ENCODE measurements at places on chromosomes 5 and 9.
A peak's percentile ranks its signal among the peaks of the same experiment; 100 is the strongest.

- DNase-seq: no peak
Observed at GRCh38 chr5:160991205-160991604, 139.2 kb upstream of the ATP10B start.

DNA sequence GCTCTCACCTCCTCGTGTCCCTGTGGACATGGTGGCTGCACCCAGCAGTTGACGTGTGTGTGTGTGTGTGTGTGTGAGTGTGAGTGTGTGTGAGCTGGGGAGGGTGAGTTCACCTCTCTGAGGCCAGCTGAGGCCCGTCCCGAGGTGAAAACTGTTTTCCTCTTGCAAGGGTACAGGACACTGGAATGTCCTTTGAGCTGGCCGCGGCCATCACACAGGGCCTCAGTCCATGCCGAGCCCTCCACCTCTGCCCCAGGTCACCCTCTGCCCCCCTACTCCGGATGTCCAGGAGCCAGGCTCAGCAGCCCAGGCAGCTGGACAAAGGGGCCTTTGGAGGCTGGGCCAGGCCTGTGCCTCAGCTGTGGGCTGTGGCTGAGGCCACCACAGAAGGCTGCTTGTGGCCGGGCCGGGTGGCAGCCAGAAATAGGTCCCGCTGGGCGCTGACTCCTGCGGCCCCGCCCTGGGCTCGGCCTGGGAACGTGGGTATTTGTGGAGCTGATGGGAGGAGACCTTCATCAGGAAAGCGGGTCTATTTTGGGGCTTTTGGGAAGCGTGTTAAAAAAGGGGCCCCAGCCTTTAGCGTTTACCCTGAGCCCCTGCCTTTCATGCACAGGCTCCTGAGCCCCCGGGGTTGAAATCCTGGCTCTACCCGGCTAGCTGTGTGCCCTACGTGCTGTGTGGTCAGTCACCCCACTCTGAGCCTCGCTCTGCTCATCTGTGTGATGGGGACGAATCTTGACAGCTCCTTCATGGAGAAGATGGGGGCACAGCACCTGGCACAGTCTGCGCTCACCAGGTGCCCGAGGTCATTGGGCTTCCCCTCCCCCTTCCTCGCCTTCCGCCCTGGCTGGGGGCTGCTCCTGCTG lies 75.1 kb upstream of the IER5L start:
- DNase-seq: no peak

- no peak for DNase-seq
Observed at GRCh38 chr5:158999339-158999738, 100.4 kb downstream of the EBF1 start.

DNA sequence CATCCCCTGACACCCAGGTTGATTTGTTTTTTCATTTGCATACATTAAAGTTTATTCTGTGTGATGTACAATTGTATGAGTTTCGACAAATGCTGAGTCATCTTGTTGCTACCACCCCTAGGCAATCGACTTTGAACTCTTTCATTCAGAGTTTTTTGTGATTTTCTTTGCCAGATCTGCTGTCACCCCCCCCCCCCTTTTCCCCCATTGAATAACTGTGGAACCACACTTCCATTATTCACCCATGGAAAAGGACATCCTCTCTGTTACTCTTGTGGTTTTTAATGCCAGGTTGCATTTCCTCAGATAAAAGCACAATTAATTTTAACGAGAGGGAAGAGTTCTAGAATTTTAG lies 13.7 kb upstream of the FAM120AOS start:
- peak; percentile 12 for DNase-seq

- peak; percentile 15 for DNase-seq
Observed at GRCh38 chr5:86917117-86917579, 299.4 kb downstream of the COX7C start.

GRCh38 chr5:140042393-140042642 lies 781 bp downstream of the NRG2 start:
- DNase-seq: no peak

GRCh38 chr9:99114049-99114440 lies 9.1 kb downstream of the TGFBR1 start:
- no peak for DNase-seq

DNA sequence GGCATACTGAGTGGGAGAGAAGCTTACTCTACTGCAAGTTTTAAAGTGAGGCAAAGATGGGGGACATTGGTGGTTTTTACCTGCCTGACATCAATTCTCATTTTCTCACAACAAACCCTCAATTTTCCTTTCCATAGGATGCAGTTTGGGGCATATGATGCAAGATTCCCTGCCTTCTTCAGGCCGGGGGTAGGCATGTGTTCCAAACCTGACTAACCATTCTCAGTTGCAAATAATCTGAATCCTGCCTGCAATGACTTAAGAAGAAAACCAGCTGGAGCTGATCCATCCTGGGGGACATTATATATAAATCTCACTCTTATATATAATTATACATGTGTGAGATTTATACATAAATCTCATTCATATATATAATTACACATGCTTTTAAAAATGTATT lies 223.6 kb upstream of the EFNA5 start:
- peak; percentile 71 for DNase-seq

- DNase-seq: no peak
Observed at GRCh38 chr9:18357321-18357720, 116.6 kb upstream of the ADAMTSL1 start.

DNA sequence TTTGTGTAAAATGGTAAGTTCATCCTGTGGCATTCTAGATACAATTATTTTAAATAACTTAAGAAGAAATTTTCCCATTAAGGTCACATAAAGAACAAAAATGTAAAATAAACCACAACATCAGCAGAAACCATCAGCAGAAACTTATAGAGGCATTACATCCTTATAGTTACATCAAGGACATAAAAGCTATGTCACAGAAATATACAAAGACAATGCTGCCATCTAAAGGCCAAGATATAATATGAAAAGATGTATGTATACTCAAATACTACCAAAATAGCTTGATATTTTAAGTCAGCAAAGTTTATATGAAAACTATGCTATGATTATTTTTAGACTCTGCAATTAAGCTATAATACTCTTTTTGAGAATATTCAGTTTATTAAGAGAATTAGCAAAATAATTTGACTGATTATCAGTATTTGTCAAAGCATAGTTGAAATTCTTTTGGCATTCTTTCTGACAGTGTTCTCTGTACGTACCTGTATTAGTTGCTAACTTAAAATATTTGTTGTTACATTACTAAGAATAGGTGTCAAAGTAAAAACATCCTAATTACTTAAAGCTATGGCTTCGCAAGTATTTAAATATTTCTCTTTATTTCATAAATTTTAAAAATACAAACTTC lies 36.2 kb downstream of the FBXL17 start:
- DNase-seq: peak; percentile 72

DNA sequence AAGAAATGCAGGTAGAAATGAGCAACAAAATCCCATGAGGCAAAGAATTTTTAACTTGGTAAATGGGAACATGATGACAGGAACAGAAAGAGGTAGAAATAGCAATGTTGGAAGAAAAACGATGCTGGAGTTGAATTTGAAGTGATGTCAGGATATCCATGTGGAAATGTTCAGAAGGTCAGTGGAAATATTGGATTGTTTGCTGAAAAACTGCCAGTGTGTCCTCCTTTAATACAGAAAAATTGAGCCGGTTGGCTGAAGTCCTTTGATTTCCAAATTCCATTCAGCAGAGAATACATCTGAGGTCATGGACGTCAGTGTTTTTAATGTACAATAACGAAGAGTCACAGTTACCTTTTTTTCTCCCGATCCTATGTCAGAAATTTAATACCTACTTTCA lies 110.0 kb upstream of the DMAC1 start:
- no peak for DNase-seq

- DNase-seq: no peak
Observed at GRCh38 chr5:135486131-135487036, 34.2 kb upstream of the TIFAB start.

DNA sequence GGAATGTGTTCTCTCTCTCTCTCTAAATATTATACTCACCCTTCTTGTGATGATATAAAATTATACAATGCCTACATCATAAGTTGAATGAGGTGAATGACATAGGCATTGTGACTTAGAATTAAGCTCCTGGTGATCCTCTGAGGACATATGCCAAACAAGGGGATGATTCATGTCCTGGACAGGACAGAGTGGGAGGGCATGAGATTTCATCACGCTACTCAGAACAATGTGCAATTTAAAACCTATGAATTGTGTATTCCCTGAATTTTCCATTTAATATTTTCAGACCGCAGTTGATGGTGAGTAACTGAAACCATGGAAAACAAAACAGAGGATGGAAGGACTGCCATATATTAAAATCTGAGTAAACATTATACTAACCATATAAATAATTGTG lies 782.2 kb upstream of the NUDT12 start:
- DNase-seq: peak; percentile 8

- no peak for DNase-seq
Observed at GRCh38 chr9:74697535-74697934, 190.2 kb downstream of the TRPM6 start.

- no peak for DNase-seq
Observed at GRCh38 chr9:110751971-110752370, 83.4 kb downstream of the MUSK start.

DNA sequence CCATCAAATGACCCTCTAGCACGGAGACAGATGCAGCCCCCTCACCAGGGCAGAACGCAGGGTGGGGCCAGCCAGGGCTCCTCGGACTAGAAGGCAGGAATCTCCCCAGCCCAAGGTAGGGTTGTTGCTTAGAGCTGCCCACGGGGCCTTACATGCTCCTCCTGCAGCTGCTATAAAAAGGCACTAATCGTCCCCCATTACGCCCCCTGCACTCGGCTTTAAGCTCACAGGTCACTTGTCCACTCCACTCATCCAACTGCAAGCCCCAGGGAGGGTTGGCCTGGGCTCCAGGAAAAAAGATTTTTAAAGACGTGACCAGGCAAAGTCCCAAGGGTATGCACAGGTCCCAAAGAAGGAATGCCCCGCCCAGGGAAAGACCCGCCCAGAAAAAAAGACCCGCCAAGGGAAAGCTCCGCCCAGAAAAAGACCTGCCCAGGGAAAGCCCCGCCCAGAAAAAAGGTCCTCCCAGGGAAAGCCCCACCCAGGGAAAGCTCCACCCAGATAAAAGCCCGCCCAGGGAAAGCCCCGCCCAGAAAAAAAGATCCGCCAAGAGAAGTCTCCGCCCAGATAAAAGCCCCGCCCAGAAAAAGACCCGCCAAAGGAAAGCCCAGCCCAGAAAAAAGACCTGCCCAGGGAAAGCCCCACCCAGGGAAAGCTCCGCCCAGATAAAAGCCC lies 11.1 kb downstream of the GRIN1 start:
- DNase-seq: no peak

- DNase-seq: no peak
Observed at GRCh38 chr5:84729326-84729725, 344.6 kb upstream of the EDIL3 start.
